Fibroblast of mammary gland (primary cell): ENCODE measurements at places on chromosomes 1 and 21.

- DNase-seq = peak; percentile 43
Observed at GRCh38 chr1:178122283-178122682, 28.4 kb downstream of the RASAL2 start.

DNA sequence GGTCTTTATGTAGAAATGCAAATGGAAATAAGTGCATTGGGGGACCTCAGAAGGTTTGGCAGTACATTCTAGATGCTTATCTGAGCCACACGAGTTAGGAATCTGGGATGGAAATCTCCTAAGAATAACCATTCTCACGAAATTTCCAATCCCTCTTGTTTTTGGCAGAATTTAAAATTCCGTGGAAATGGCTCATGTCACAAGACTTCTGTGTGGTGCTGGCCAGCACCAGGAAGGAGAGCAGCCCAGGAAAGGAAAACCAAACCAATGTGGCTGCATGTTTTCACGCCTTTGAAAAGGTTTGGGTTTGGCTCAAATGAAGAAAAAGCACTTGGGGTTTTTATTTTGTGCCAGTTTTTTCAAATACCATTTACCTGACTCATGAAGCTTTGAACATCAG, 80.1 kb upstream of the KCNK2 start:
- peak; percentile 95 for DNase-seq

DNA sequence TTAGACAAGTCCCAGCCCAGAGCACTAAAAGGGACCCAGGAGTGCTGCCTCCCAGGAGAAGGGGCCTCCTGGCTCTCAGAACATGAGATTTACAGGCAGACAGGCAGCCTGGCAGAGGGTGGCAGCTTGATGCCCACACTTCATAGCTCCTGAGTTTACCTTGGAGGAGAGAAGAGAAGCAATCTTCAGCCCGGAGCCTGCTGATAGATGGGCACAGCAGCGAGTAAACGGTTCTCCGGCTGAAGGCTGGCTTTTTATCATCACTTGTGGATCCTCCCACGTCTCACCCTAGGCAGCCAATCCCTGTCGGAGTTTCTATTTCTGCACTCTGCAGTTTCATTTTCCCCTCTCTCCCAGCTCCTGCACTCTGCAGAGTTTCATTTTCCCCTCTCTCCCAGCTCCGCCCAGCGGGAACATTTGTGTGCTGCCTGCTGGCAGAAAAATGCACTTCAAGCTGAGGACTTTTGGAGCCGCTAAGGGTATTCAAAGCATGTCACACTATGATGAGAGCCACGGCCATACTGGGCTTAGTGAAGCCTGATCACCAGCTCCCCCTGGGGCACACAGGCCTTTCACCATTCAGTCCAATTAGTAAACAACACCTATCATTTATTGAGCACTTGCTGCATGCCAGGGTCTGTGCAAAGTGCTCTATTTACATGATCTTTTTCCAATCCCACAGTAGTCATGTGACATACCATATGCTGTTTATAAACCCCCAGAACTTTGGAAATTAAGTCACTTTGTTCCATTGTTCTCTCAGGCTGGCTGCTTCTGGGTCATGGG, at the start of gene IFI6:
Gene IFI6, minus strand, starts transcription at position 229 of the 786 bp plus-strand sequence. CDS start 2,878 bp downstream, outside the sequence.
- DNase-seq = peak; percentile 94

- DNase-seq = no peak
Observed at GRCh38 chr1:9826087-9826486, 2.3 kb upstream of the CLSTN1 start.

GRCh38 chr1:163870666-163871065, 548.9 kb downstream of the NUF2 start:
- no peak for DNase-seq

DNA sequence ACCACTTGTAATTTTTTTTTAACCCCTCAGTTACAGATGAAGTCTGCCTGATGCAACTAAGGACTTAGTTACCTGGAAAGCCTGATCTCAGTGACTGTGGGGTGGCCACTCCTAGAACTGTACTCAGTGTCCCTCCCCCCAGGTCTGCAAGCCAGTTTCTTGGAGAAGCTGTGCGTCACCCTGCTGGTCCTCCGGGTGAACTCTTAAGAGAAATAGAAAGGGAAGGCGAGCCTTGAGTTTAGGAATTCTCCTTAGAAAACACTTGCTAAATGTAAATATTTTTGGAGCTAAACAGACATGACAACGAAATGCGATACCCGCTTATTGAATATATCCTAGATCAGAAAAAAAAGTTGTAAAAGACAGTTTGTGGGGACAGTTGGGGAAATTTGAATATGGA, 730 bp downstream of the SLC16A4 start:
- peak; percentile 80 for DNase-seq

DNA sequence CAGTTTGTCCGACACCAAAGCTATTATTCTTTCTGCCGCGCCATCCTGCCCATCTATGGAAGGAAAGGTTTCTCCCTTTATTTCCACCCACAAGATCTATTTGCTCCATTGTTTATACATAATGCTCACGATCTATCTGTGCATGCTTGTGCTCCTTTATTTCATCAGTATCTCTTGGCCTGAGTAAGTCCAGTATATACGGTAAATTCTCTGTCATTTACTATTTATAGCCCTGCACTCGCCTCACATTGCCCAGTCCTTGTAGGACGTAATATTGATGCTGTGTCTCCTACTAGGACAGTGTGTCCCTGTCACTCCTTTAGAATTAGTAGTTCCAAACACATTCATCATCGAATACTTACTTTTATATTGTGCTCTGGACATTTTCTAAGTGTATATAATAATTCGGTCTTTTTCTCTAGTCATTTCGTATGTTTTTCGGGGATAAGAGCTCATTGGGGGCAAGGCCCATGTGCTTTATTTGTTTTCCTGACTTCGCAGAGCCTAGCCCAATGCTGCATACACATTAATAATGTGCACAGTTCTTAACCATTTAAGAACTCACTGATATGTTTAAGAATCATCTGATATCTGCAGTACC, 3.1 kb upstream of the NID1 start:
- DNase-seq = peak; percentile 68

- DNase-seq = no peak
Observed at GRCh38 chr1:212089560-212090163, 54.1 kb downstream of the DTL start.

DNA sequence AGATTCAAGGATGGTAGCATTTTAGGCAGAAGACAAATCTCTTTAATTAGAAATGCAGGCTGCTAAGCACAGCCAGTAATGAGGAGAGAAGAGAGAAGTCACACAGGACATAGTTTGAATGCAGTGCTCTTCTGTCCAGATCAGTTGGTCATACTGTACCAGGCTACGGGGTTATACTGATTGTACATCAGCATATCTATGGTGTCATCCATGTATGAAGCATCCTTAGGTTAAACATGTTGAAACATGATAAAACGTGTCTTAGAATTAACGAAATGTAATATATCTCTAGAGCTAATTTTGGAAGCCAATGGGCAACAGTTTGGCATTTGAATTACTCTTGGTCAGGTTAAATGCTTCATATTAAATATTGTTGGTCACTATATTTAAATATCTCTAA, 199.1 kb downstream of the RYR2 start:
- DNase-seq = no peak

- DNase-seq = no peak
Observed at GRCh38 chr21:38990424-38990794, 184.7 kb downstream of the ETS2 start.

DNA sequence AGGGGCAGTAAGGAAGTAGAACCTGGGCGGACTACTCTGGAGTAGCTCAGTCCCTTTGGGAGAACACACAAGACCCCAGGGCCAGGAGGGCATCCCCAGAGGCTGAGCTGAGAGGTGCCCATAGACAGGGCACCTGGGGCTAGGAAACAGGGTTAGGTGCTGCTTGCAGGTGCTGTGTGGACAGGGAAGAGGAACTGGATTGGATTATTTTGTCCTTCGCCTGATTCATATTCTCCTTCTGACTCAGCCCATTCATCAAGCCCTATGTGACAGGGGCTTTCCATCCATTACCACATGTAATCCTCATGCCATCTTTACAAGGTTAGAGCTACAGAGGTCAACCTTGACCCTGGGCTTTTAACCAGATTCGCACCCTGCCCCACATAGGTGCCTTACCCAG, 183.9 kb downstream of the C1orf94 start:
- no peak for DNase-seq

- DNase-seq = no peak
Observed at GRCh38 chr1:211697356-211697755, 21.9 kb upstream of the NEK2 start.

GRCh38 chr1:151501474-151501873, 9.7 kb upstream of the CGN start:
- no peak for DNase-seq

GRCh38 chr21:46622226-46622625, 13.2 kb upstream of the PRMT2 start:
- no peak for DNase-seq

- no peak for DNase-seq
Observed at GRCh38 chr1:102234753-102235359, 238.1 kb upstream of the OLFM3 start.

DNA sequence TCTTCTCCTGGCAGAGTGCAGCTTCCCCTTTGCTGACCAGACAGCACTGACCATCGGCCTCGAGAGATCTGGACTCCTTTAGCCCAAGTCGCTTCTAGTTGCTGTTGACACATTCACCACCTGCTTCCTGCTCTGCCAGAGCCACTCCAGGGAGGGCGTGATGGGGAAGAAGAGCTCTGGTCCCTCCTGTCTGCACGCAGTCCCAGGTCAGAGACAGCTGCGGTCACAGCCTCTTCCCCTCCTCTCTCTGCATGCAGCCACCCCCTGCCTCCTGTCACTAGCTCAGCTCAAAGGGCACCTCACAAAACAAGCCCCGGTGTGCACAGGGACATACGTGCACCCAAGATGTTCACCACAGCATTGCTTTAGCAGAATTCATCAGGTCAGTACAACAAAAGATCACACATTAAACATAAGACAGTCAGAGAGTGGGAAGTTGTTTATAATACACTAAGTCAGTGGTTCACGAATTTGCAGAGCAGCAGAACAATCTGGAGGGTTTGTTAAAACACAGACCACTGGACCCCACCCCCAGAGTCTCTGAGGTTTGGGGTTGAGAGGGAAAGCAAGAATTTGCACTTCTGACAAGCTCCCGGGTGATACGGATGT, 132.9 kb downstream of the SYF2 start:
- DNase-seq = no peak

DNA sequence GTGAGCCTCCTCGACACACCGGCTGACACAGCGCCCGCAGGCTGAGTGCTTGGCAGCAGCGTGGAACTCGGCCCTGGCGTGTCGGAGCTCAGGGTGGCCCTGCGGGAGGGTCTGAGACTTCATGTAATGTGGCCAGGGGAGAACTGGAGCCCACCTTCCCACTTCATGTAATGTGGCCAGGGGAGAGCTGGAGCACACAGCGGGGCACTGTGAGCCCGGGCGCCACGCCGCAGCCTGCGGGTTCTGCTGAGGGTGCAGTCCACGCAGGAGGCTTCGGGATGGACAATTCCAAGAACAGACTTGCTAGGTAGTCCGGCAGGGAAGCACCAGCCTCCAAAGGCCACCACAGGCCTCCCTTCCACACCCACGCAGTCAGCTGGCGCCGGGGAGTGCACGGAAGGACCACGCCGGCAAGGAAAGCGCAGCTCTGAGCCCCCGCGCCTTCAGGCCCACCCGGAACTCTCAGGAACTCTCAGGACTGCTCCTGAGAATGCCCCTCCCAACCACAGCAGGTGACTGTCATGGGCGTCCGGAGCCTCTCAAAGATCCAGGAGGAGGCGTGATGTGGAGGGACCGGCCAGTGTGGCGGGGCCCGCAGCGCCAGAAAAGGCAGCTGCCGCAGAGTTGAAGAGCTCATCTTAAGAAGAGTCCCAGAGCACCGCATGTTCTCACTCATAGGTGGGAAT, 19.3 kb upstream of the ADARB1 start:
- DNase-seq = no peak

DNA sequence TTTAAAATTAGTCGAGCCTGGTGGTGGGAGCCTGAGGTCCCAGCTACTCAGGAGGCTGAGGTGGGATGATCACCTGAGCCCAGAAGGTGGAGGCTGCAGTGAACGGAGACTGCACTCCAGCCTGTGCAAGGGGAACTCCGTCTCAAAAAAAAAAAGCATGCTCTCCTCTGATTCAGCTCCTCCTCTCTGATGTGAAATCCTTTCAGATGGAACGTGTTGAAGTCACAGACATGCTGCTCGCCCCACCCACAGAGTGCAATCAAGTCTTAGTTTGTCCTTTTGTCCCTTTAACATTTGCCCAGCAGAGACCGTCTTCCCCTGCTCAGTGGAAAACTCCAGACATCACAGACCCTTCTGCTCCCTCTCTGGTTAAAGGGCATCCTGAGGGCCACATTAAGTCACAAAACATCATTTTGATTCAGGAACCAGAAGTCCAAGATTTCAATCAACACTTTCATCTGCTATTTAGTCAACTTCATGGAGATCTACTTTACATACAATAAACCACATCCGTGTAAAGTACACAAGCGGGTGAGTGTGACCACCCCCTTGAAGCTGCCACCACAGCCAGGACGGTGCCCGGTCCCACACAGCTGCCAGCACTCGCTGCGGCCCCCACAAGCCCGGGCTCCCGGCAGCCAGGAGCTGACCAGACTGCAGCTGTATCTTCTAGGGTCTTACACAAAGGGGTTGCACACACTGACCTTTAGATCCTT, 18.9 kb upstream of the RNF223 start:
- DNase-seq = no peak

- peak; percentile 31 for DNase-seq
Observed at GRCh38 chr1:61334718-61335589, 252.6 kb downstream of the NFIA start.

GRCh38 chr1:169019419-169020058, 87.0 kb upstream of the ATP1B1 start:
- no peak for DNase-seq

- DNase-seq = no peak
Observed at GRCh38 chr21:25944672-25945213, 210.0 kb downstream of the GABPA start.

GRCh38 chr1:221709854-221710253, 32.0 kb downstream of the DUSP10 start:
- no peak for DNase-seq

- DNase-seq = no peak
Observed at GRCh38 chr1:242057745-242058115, 58.8 kb upstream of the MAP1LC3C start.

DNA sequence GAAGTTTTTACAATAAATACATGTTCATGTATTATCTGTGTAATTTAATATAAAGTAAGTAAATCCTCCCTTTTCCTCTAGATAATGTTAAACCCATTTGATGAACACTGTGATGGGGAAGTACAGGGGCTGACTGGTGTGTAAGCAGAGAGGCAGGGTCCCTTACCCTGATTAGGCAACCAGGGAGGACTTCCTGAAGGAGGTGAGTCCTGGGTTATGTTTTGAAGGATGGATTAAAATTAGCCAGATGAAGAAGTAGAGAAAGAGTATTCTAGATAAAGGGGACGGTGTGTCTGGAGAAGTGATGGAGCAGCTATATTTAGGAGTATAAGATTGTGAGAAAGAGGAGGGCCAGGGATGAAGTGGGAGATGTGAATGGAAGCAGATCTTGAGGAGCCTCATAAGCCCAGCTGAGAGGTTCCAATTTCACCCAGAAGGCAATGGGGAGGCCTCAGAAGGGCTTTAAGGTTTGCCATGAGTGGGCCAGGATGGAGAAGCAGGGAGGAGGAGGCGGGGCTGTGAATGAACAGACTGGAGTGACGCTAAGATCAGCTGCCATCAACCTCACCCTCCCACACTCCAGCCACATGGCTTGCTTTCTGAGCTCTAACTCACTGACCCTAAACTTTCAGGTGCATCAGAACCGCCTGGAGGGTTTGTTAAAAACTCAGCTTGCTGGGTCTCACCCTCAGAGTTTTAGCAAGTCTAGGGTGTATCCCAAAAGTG, 30.9 kb upstream of the ID3 start:
- DNase-seq = peak; percentile 20

GRCh38 chr1:1356796-1357401, 1.5 kb downstream of the MXRA8 start:
- no peak for DNase-seq

GRCh38 chr1:2382621-2383361, 8.6 kb downstream of the MORN1 start:
- DNase-seq = peak; percentile 26
